Activated naive CD8-positive, alpha-beta T cell treated with anti-CD3 and anti-CD28 coated beads, Interleukin-2, amount 50 U/mL, for 16 hours (primary cell): ENCODE measurements at places on chromosomes 6 and 20.

- no peak for DNase-seq
Measured at GRCh38 chr20:54340667-54341081, 132.8 kb downstream of the PFDN4 start.

DNA sequence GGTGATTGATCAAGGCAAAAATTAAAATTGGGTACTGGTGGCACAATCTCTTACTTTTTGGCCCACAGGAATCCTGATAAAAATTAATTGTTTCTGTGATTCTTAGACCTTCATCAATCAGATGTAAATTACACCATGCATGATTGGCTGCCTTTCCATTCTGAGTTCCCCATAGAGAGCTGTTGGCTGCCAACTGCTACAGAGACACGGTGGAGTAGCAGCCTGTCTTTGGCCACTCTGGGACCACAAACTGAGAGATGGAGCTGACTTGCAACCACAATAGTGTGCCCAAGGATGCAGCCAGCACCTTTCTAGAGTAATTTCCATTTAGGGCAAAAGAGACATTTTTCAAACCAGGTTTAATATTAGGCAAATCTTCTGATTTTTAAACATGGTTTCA lies 274.3 kb upstream of the MMS22L start:
- DNase-seq: no peak

GRCh38 chr6:30830438-30830837 lies 53.9 kb upstream of the DDR1 start:
- no peak for DNase-seq

DNA sequence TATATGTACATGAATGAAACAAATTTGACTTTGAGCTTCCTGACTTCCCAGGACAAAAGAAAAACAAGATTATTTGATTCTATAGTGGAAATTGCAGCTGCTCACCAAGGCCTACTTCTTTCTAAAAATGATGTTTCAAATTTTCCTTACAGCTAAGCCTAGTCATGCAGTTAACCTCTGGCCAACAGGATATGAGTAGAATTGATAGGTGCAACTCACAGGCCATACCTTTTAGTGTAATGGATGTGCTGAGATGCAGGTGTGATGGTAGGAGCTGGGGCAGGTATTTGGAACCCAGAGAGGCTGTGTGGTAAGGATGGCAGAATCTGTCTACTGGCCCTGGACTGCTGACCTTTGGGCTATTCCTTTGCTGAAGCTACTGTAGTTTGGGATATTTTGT lies 230.9 kb upstream of the PREP start:
- DNase-seq: no peak

DNA sequence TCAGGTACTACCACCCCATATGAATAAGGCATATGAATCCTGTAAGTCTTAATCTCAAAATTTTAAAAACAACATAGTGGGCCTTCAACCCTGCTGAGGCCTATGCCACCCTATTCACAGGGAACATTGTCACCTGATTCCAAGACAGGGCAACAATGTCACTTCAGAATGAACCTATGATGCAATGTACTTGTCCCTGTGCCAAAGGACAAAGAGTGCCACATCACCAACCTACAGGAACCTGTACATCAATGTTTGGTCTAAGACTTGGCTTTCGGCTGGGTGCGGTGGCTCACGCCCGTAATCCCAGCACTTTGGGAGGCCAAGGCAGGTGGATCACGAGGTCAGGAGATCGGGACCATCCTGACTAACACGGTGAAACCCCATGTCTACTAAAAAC lies 318.5 kb upstream of the JARID2 start:
- DNase-seq: no peak

- no peak for DNase-seq
Measured at GRCh38 chr20:5127859-5128424, 1.1 kb downstream of the CDS2 start.

GRCh38 chr6:84681693-84682326 lies 82.6 kb downstream of the TBX18 start:
- DNase-seq: no peak

DNA sequence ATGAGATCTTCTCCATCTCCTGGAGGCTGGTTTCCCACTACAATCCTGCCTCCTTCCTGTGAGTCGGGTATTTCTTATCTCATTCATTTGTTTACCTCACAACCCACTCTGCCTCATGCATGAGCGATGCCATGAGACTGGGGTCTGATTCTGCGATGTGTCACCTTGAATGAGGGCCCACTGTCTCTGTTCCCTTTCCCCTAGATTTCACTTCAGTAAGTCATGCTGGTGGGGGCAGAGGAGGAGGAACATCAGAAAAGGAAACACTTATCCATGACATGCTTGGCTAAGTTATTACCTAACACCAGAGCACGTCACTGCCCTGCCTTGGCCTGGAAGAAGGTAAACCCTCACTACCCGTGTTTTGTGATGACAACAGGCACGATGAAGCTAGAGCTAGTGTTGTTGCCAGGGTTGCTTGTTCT lies 337.4 kb upstream of the PRDM1 start:
- no peak for DNase-seq
